Activated naive CD4-positive, alpha-beta T cell treated with anti-CD3 and anti-CD28 coated beads for 36 hours (primary cell): ENCODE measurements at places on chromosomes 4 and X.

- H3K4me3 ChIP-seq: no peak overlapping the region
These were observed 14.4 kb upstream of the MSX1 start for GRCh38 chr4:4845027-4845426.

- no peak overlapping the region for H3K27ac ChIP-seq
- no peaks in the 10 kb centered on the region for H3K27me3 ChIP-seq
- peaks cover 3% of the 10 kb centered on the region for H3K4me1 ChIP-seq
- no peak for DNase-seq
- H3K36me3 ChIP-seq: no peaks in the 10 kb centered on the region
These were observed 30.6 kb upstream of the SCML1 start for GRCh38 chrX:17706676-17707075.

DNA sequence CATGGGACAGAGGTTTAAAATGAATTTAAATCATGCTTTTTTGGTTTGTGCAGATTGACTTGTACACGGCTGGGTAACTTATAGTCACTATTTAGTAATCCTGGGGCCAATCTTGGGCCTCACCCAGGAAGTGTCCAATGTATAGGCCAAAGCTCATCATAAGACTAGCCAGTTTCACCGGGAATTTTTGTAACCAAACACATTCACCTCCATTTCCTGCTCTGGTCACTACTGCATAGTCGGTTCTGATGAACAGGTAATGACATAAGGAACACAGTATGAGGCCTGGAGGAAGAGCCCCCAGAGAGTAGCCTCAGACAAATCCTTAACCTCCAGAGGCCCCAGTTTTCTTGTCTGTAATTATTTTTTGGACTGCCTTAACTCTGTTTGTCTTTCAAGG, 81.9 kb downstream of the HPRT1 start:
- no peaks in the 10 kb centered on the region for H3K36me3 ChIP-seq
- no peak for DNase-seq
- peaks cover 18% of the 10 kb centered on the region for H3K27me3 ChIP-seq
- H3K4me1 ChIP-seq: peaks cover 1% of the 10 kb centered on the region
- no peak overlapping the region for H3K27ac ChIP-seq
- H3K4me3 ChIP-seq: no peak overlapping the region

DNA sequence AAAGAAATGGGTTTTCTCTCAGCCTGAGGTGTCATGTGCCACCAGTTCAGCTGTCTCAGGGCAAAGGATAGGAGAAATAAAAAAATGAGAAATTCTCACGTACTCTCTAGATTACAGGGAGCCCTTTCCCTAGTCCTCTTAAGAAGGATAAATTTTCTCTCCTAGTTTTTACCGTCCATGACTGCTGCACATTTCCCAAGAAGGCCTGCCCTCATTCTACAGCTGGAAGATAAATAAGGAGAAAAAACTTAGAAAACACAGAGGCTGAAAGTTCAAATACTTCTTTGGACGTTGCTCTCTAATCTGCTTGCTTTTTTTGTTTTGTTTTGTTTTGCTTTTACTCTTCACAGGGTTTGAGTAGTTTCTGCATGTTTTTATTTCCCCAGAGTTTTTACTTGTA, 211.9 kb downstream of the DCAF12L2 start:
- no peaks in the 10 kb centered on the region for H3K4me1 ChIP-seq
- DNase-seq: no peak
- H3K36me3 ChIP-seq: no peaks in the 10 kb centered on the region
- no peak overlapping the region for H3K4me3 ChIP-seq

- H3K27me3 ChIP-seq: no peaks in the 10 kb centered on the region
- no peaks in the 10 kb centered on the region for H3K4me1 ChIP-seq
- no peak overlapping the region for H3K4me3 ChIP-seq
- no peak for DNase-seq
- H3K27ac ChIP-seq: no peak overlapping the region
- H3K36me3 ChIP-seq: no peaks in the 10 kb centered on the region
These were observed 68.7 kb upstream of the TAB3 start for GRCh38 chrX:30957753-30958152.

DNA sequence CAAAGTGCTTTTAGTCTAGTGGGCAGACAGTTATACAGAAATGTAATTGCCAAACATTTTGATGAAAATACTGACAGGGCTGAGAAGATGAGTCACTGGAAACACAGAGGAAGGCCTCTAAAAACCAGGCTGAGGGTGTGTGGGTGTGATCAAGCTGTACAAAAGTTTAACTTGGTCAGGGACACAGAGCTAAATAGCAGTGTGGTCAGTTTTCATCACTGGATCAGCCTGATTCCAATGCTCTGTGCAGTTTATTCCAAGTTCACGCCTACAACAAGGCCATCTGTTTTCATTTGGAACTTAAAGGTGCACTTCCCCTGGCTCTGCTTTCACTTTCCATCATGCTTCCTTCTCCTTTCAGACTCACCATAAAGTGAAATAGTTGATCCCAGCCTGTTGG, 10.6 kb downstream of the CENPVL3 start:
- H3K4me1 ChIP-seq: peaks cover 6% of the 10 kb centered on the region
- no peaks in the 10 kb centered on the region for H3K36me3 ChIP-seq
- no peak for DNase-seq
- H3K27me3 ChIP-seq: peaks cover 4% of the 10 kb centered on the region
- no peak overlapping the region for H3K27ac ChIP-seq

DNA sequence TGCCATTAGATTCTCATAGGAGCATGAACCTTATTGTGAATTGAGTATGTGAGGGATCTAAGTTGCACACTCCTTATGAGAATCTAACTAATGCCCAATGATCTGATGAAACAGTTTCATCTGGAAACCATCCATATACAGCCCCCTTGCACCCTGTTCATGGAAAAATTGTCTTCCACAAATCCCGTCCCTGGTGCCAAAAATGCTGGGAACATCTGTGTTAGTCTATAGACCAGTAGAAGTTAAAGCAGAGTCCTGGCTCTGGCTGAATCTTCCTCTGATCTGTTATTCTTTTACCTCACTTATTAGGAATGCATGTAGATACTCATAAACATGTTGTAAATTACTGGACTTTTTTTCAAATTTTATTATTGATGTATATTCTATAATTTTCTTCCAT, 29.2 kb downstream of the SULT1B1 start:
- no peak for DNase-seq
- peaks cover 15% of the 10 kb centered on the region for H3K36me3 ChIP-seq
- no peak overlapping the region for H3K27ac ChIP-seq
- peaks cover 7% of the 10 kb centered on the region for H3K4me1 ChIP-seq
- no peak overlapping the region for H3K4me3 ChIP-seq
- no peaks in the 10 kb centered on the region for H3K27me3 ChIP-seq

DNA sequence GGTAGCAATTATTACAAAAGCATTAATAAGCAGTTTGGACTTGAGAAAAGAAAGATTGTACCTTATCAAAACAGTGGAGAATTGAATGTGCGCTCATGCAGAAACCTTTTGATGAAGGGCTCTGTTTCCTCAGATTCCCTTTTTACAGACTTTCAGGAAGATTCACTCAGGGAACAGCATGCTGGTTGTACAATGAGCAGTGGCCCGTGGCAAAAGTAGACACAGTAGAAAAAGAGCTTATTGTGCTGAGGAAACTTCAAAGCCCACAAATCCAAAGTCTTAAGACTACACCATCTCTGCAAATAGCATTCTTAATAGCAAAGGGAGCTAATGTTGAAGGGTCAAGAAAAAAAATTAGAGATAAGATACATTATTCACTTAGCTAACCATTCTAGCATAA, 858.9 kb downstream of the PDHA2 start:
- no peak overlapping the region for H3K27ac ChIP-seq
- H3K4me1 ChIP-seq: no peaks in the 10 kb centered on the region
- H3K4me3 ChIP-seq: no peak overlapping the region

DNA sequence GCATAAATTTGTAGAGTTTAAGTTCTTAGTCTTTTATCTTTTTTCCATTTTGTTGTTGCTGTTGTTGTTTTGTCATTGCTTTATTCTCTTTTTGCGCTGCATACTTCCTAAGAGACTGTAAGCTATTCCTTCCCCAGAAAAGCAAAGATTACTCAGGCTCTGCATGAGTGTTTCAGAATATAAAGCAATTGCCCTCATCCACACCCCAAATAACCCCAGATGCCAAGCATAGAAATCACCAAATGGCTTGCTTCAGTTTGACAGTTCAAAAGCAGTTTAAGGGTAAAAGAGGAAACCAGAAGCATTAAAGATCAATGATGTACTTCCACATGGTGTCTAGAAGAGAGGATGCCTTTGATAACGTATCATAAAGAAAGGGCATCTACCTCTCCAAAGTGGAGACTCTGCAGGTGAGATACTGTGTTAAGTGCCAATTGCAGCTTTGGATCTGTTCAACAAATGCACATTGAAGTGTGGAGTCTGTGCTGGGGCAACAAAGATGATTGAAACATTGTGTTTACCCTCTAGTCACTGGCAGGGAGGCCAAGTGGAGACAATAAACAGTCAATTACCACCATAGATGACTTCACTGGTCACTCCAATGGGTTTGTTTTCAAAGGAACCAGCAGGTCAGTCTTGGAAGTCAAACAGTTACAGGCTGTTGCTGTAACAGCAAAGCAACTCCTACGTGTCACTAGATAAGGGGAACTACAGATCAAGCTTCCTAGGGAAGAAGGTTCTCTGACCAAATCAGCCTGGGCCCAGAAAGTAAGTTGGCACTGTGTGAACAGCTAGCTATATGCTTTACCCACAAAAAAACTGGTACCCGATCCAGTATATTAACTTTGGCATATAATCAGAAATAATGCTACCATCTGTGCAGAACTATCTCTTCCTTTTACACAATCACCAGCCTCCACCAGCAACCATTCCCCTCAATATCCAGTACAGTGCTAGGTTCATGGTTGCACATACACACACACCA, 40.6 kb upstream of the IL21 start:
- peaks cover 85% of the 10 kb centered on the region for H3K4me1 ChIP-seq
- DNase-seq: no peak
- peaks cover 13% of the 10 kb centered on the region for H3K36me3 ChIP-seq
- H3K27me3 ChIP-seq: no peaks in the 10 kb centered on the region
- H3K4me3 ChIP-seq: no peak overlapping the region

- DNase-seq: peak; percentile 45
- H3K36me3 ChIP-seq: no peaks in the 10 kb centered on the region
- peaks cover 9% of the 10 kb centered on the region for H3K4me1 ChIP-seq
- no peaks in the 10 kb centered on the region for H3K27me3 ChIP-seq
- H3K27ac ChIP-seq: no peak overlapping the region
These were observed 76.7 kb upstream of the DRD5 start for GRCh38 chr4:9704551-9705332.
